Putamen (tissue), 1 donor: ENCODE measurements at places on chromosomes 16 and 17.

DNA sequence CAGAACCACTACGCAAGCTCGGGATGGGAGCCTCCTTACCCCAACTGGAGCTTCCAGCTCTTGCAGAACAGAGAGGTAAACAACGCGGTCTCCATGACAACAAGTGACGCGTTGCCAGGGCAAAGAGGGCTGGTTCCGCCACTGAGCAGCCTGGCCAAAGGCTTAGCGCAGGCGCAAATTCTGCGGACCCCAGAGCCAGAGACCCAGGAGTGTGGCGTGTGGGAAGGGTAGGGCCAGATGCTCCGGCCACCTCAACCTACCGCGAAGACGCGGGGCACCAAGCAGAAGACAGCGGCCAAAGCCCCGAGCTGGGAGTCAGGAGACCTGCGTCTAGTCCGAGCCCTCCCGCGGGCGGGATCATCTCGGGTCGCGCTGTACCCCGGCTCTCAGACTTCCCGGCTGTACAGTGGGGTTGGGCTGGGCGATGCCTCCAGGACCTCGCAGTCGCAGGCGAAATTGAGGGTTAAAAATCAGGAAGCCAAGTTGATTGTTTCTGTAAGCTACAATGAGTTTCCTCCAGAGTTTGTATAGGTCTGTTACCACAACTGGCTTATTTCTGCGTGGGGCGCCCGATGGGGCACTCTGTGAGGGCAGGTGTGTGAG is at the start of gene TEKT1:
Gene TEKT1, minus strand, starts transcription at position 69 of the 603 bp plus-strand sequence. CDS start 1,353 bp downstream, outside the sequence.
- DNase-seq, result peak; percentile 31

- no peak for DNase-seq
Measured at GRCh38 chr17:31398381-31399311, 7.2 kb downstream of the RAB11FIP4 start.

DNA sequence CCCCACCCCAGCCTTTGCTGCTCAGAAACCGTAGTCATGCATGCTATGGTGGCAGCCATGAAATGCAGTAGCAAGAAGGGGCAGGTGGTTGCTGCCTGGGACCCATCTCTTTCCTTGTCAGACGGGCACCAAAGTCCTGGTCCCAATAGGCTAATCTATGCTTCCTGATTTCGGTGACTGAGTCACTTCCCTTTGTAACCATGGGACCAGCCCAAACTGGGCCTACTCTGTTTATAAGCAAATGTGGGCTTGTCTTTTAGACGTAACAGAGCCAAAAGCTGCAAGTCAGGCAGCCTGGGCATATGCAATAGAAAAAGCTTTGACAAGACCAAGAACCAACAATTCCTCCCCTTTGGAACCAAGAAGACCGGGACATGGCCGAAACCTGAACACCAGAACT is 99.1 kb upstream of the RBBP6 start:
- DNase-seq, result no peak

- no peak for DNase-seq
Measured at GRCh38 chr16:14475370-14476139, 154.5 kb downstream of the PARN start.

- no peak for DNase-seq
Measured at GRCh38 chr16:76963614-76964315, 227.2 kb upstream of the MON1B start.

DNA sequence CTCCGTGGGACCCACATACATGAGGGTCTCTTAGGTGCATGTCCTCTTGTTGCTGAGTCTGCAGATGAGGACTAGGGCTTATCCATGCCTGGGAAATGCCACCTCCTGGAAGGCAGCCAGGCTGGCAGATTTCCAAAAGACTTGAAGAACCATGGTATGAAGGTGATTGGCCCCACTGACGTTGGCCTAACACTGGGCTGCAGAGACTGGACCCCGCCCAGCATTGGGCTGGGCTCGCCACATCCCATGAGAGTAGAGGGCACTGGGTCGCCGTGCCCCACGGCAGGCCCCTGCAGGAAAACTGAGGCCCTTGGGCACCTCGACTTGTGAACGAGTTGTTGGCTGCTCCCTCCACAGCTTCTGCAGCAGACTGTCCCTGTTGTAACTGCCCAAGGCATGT is 38.2 kb upstream of the IL21R start:
- no peak for DNase-seq

- DNase-seq, result peak; percentile 12
Measured at GRCh38 chr17:68398691-68399637, 58.3 kb downstream of the WIPI1 start.

- DNase-seq, result no peak
Measured at GRCh38 chr17:2024572-2025219, 438 bp downstream of the RTN4RL1 start.

GRCh38 chr16:87880117-87880696 is 10.9 kb upstream of the SLC7A5 start:
- DNase-seq, result no peak

GRCh38 chr16:88274847-88275246 is 107.9 kb upstream of the ZNF469 start:
- DNase-seq, result no peak

DNA sequence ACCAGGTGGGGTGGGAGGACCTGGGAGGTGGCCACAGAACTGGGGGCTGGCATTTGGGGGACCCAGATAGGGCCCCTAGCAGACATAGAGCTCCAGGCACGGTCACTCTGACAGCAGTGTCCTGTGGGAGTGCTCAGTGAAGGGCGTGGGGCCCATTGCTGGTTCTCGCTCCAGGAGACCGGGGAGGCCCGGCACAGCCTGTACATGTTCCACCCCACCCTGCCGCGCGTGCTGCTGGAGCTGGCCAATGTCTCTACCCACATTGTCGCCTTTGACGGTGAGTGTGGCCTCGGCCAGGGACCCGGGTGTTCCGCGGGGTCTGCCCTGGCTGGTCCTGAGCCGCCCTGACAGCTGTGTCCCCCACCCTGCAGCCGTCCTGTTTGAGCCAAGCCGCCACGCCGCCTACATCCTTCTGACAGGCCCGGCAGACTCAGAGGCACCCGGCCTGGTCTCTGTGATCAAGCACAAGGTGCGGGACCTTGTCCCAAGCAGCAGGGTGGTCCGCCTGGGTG is 11.2 kb downstream of the RGS11 start:
- DNase-seq, result no peak

GRCh38 chr16:75922250-75922649 is 196.0 kb upstream of the CPHXL start:
- DNase-seq, result no peak

DNA sequence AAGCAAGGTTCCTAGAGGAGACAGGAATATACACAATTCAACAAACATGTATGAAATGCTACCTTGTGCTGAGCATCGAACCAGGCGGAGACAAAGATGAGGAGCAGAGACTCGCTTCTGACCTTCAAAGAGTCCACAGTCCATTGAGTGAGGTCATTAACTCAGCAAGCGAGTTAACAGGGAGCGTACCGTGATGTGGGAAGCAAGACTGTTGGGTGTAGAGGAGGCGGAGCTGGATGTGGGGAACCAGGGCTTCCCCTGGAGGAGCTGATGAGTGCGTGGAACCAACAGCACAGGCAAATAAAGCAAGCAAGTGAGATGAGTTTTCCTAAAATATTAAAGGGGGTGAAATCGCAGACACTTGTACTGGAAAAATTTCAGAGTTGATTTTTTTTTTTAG is 65.0 kb downstream of the NXN start:
- no peak for DNase-seq
